ENCODE measurements at places on chromosomes 7 and 10.

DNA sequence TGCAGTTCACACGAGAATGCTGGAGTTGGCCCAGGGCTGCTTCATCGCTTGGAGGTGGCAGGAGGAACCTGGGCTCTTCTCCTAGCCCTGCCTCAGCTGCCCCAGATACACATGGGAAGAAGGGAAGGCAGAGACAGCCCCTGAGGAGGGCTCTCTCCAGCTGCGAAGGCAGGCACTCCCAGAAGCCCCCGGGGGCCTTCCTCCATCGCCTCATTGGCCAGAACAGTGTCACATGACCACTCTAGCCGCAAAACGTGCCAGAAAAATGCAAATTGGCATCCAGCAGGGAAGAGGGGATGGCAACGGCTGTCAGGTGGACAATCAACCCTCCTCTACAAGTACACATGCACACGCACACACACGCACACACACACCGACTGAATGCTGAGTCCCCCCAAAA lies 217.8 kb upstream of the FRMD4A start:
- no peak for DNase-seq

DNA sequence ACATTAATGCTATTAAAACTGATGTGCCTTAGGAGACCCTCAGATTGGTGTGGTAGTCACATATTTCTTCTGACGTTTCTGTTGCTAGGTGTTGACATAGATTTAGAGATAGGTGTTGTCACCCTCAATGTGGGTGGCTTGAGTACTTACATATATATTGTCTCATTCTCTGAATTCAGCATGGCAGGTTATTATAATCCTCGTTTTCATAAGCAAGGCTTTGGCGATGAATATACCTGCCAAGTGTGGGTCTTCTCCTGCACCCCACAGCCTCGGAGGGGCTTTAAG lies 7.0 kb downstream of the FBH1 start:
- DNase-seq, result no peak

DNA sequence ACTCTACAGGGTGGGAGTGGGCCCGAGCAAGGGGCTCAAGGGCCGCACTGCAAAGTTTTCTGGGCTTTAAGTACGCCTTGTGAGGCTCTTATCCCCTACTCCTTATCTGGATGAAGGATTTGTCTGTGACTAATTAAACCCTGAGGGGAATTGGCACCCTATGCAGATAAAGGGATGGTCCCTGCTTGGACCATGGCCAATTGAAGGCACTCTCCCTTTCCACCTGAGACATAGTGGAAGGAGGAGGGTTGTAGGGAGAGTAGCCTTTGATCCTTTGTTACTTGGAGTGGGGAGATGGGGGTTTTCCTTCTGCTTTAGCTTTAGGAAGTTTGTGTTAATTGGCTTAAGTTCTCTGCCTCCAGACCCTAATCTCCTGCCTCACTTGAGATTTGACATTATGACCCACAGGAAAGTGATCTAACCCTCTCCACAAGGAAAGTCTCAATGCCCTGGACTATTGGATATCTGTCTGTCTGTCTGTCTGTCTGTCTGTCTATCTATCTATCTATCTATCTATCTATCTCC lies 1158.8 kb upstream of the SORCS1 start:
- DNase-seq, result no peak

DNA sequence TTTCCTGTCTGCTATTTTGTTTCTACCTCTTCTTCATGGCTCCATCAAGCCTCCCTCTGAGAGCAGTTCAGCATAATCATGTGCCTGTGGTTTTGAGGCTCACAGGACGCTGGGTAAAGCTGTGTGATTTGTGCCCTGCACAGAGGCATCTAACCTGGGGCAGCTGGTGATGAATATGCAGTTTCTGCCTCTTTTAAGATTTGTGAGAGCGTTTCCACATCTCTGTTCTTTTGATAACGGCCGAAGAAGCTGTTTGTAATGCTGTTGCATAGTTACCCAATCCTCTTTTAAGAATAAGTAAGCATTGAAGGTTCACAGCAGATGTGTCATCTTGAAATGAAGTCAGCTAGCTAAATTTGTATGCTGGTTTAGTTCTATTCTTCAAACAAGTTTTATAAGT lies 45.2 kb downstream of the PNLIPRP3 start:
- no peak for DNase-seq

- no peak for DNase-seq
Measured at GRCh38 chr10:42111661-42112330, 526.6 kb downstream of the ZNF33B start.

GRCh38 chr10:70124415-70124814 lies 8.2 kb downstream of the AIFM2 start:
- no peak for DNase-seq

- no peak for DNase-seq
Measured at GRCh38 chr7:158322616-158323530, 264.8 kb downstream of the PTPRN2 start.

- DNase-seq, result no peak
Measured at GRCh38 chr10:75475460-75476182, 44.2 kb downstream of the LRMDA start.

Measured in OCI-LY7 (cell line).